Chondrocyte (in vitro differentiated cells): ENCODE measurements at places on chromosomes 12 and 14.

DNA sequence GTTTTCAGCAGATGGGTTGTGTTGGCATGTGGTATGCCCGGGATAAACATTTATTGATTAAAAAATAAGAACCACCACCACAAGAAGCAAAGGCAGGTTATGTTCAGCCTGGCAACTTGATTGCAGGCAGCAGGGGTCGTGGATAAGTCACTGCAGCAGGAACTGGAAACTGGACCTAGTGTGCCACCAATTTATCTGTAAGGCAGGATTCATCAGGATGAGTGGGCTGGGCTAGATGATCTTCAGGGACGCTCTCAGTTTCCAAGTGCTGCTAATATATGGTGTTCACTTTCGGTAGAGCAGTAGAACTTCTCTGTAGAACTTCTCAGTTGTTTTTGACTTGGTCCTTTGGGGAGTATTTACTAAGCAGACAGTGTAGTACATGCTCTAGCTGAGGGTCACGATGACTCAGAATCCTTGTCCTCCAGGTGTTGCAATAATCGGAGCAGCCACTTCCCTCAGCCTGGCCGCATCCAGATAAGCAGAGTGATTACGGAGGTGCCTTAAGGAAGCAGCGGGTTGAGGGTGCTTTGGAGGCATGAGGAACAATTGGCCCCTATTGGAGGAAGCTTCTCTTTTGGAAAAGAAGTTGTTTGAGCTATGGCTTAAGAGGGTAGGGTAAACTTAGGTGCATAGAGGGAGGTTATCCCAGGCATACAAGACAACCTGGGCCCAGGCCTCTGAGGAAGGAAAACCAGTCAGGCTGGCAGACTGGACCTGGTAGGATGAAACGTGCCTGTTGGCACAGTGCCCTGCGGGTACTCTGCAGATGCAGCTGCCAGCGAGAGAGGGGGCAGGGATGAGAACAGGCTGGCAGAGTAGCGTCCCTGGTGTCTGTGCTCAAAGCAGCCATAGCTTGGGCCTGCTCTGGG is 104.0 kb downstream of the GPR135 start:
- no peak for DNase-seq

GRCh38 chr12:108858311-108859074 is 1.1 kb upstream of the SSH1 start:
- no peak for DNase-seq

DNA sequence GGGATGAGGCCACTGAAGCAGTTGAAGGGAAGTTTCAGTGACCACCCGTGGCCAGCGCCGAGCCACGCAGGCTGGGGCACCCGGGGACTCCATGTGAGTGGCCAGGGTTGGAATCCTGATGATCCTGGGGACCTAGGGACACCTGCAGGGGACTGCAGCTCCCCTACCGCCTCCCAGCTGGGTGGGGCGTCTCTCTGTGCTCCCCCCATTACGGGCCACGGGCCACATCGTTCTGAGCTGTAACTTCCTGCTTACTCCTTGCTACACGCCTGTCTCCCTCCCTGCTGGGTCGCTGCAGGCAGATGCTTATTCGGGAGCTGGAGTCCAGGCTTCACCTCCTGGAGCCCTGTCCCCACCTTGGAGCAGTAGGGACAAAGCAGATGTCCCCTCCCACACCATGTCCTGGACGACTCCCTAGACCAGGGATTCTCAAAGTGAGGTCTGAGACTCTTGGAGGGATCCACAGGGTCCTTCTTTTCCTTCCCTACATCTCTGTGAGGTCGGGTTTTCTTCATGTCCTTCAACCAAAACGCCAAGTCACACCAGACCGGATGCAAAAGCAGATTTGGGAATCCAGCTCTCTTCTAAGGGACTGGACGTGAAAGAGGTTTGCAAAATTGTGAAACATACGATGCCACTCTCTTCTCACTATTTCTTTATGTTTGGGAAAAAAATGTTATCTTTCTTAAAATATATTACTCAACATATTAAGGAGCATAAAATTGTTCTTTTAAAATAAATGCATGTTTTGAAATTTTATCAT is 85.9 kb upstream of the NCOR2 start:
- no peak for DNase-seq

DNA sequence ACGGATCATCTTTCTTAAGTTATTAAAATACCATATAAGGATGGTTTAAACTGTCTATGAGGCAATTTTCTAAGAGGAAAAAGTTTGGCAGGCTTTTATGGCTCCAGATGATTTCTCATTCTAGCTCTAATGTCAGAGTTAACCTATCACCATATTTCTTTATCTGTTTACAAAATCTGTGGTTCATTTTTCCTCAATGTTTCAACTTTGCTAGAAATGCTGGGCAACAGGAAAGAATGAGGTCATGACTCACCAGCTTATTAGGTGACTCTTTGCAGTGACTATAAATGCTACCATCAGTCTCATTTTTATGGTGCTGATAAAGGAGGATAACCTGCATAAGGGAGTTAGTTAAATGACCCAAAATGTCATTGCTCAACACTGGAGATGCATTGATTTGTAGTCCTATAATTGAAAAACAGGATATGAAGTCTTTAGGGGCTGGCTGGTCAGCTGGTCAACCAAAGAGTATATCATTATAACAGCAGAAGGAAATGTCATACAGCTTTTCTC is 45.3 kb upstream of the RAP1B start:
- no peak for DNase-seq

DNA sequence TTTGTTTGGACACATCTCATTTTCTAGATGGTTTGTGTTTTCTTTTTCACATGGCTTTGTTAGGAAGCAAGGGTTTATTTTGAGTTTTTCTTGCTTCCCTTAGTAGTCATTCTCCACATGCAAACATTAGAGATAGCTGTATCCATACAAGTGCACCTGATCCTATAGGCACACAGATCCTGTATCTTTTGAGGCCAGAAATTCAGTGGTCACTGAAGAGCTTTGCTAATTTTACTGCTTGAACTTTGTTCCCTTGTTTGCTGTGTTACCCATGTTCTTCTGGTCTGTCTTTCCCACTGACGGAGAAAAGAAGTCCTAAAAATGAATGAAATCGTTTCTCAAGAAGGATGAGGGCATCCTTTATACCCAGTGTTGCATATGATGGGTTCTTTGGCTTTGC is 14.7 kb downstream of the HMGA2 start:
- no peak for DNase-seq

- DNase-seq = no peak
Observed at GRCh38 chr12:8948701-8949341, 624 bp downstream of the M6PR start.
